Effector CD4-positive, alpha-beta T cell (primary cell): ENCODE measurements at places on chromosomes 4 and X.

- DNase-seq, result no peak
Observed at GRCh38 chr4:52052475-52052780, 1.3 kb downstream of the SPATA18 start.

- no peak for DNase-seq
Observed at GRCh38 chr4:12729384-12729783, 754.8 kb downstream of the RAB28 start.

DNA sequence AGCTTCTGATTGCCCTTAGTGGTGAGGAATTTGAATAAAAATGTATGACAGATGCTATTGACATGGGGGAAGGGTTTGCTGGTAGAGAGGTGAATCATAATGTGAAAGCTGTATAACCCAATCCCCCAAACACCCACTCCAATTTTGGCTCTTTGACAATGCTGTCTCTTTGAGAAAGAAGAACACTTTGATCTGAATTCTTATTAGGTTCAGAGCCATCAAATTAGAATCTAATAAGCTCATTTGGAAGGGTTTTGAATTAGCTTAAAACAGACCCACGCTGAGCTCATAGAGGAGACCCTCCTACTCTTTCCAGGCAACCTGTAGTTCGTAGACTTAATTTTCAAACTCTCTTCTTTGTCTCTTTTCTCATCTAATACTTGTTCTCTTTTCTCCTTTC is 416.6 kb upstream of the ARX start:
- no peak for DNase-seq

GRCh38 chr4:146308951-146309350 is 94.6 kb downstream of the REELD1 start:
- no peak for DNase-seq

GRCh38 chr4:7734651-7735260 is 204.9 kb downstream of the AFAP1 start:
- no peak for DNase-seq

DNA sequence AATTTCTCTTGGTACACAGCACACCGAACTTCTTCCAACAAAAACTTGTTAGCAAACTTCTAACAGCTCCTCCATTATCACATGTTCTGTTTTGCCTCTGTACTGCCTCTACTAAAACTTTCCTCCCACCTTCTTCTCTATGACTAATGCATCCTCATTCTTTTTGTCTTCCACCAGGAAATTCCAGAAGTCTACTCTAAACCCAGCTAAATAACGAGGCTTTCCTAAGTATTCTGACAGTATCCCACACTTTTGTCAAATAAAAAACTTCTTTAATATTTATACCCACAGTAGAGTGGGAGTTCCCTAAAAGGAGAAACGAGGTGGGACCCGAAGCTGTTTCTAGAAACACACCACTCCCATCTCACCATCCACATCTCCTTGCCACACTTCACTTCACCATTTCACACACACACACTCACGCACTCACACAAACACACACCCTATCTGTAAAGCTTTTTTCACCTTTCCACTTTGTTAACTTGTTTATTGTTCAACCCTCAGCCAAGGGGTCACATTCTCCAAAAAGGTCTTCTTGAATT is 280.3 kb downstream of the ARAP2 start:
- DNase-seq, result no peak

DNA sequence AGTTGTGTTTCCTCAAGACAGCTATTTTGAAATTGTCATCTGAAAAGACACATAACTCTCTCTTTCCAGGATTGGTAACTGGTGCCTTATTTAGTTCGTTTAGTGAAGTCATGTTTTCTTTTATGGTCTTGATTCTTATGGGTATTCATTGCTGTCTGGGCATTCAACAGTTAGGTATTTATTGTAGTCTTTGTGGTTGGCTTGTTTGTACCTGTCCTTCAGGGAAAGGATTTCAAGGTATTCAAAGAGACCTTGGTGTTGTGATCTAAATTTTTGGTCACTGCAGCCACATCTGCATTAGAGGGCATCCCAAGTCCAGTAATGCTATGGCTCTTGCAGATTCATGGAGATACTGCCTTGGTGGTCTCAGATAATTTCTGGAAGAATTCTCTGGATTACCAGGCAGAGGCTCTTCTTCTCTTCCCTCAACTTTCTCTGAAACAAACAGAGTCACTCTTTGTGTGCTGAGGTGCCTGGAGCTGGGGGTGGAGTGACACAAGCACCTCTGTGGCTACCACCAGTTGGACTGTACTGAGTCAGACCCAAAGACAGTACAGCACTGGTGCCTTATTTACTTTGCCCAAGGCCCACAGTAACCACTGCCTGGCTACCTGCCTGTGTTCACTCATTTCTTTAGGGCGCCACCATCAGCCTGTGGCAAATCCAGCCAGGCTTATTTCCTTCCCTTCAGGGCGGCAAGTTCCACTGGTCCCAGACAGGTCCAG is 620.4 kb downstream of the KCNIP4 start:
- no peak for DNase-seq

- no peak for DNase-seq
Observed at GRCh38 chr4:167234316-167234881, at the start of gene SPOCK3. SPOCK3 (minus strand) TSS chr4:167234494.

DNA sequence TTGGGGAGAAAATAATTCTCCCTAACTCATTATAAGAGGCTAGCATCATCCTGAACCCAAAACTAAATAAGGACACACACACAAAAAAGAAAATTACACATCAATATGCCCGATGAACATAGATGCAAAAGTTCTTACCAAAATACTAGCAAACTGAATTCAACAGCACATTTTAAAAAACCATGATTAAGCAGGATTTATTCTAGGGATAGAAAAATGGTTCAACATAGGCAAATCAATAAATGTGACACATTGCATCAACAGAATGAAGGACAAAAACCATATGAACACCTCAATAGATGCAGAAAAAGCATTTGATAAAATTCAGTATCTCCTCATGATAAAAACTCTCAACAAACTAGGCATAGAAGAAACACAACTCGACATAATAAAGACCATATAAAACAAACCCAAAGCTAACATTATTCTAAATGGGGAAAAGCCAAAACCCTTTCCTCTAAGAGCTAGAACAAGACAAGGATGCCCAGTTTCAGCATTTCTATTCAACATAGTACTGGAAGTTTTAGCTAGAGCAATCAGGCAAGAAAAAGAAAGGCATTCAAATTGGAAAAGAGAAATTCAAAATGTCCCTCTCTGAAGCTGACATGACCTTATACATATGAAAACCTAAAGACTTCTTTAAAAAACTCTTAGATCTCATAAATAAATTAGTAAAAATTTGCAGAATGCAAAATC is 200.9 kb downstream of the NKX6-1 start:
- no peak for DNase-seq

DNA sequence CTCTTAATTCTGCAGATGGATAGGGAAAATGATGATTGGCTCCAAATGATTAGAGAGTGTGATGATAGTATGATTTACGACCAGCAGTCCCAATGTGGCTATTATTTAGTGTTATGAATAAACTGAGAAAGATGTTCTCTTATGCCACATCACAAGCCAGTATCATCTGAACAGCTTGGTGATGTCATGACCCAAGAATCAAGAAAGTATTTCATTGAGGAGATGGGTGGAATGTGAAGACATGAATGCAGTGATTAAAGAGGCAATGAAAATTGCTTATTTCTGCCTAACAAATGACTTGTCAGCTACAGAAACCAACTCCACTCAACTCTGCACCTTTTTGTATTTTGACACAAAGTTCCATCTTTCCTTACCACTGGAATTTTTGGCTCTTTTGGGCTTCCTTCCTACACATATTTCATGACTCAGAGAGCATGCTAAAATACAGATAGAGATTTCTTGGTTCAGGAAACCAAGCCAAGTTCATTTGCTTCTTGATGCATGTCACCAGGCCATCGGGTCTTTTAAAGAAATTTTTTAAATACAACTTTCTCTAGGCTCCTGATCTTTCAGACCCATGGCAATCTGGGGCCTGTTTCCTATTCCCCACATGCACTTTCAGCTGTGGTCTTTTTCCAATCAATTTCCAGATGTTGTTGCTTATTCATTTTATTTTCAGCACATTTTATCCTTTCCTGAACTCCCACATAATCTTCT is 174.2 kb downstream of the HHIP start:
- no peak for DNase-seq

DNA sequence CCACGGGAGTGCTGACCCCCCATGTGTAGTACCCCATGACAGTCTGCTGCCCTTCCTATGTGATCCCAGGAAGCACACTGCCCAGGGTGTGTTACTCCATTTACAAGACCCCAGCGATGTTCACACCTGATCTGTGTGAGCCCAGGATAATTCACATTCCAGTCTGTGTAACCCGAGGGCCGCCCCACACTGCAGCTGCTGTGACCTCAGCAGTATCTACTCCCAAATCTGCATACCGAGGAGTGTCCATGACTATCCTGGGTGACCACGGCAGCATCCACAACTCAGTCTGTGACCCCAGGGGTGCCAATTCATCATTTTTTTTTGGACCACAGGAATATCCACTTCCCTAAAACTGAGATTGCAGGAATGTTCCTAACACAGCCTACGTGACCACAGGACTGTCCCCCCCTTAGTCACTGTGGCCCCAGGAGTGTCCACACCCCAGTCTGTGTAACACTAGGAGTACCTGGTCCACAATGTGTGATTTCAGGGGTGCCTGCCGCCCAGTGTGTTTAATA is 7.8 kb upstream of the GLOD5 start:
- no peak for DNase-seq

DNA sequence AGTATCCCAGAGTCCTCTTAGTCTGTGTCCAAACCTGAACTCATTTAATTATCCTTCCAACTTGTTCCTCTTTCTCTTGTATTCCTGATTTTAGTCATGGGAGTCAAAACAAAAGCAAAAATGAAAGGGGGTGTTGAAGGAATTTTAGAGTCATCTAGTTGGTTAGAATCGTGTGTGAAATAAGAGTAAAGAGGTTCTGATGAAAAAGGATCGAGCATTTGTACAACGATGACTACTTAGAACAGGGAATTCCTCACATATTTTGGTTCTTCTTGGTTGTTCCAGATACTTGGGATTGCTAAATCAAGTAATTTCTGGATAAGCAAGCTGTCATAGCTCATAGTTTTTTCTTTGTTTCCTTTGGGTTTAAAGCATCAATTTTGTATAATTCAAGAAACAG is 194.4 kb downstream of the BCOR start:
- DNase-seq, result no peak

DNA sequence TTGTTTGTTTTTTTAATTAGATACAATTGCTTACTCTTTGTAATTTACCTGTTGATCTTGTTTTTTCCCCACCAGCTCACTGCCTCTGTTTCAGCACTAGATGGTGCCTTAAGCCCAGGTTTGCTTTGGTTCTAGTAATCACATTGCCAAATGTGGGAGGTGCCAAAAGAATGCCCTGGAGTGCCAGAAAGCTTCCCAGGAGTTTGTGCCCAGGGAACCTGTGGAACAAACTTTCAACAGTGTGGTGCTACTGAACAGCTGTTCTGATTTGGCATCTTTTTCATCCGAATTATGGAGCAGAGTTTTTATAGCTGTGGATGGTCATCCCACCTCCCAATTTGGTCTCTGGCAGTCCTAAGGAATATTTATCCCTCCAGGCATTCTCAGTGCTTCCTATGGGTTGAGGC is 1000.7 kb downstream of the STIM2 start:
- no peak for DNase-seq

- DNase-seq, result no peak
Observed at GRCh38 chrX:39895218-39896110, 202.3 kb downstream of the BCOR start.

DNA sequence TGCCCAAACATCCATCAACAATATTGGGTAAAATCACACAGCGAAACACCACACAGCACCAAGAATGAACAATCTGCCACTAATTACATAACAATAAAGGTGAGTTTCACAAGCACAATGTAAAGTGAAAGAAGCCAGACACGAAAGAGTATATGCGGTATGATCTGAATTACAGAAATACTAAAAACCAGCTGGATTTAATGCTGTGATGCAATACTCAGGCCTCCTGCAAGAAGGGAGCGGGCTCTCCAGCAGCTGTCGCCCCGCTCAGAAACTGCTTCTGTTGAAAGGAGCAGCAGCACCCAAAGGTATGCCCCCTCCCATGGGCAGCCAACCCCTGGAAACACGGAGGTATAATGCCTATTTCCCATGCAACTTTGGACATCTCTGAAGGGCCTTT is 77.0 kb downstream of the PAPSS1 start:
- DNase-seq, result no peak

GRCh38 chr4:166123546-166123945 is 250.5 kb downstream of the TLL1 start:
- no peak for DNase-seq

- no peak for DNase-seq
Observed at GRCh38 chr4:132097041-132097440, 1052.1 kb upstream of the PCDH10 start.

GRCh38 chrX:134688031-134688823 is 30.0 kb upstream of the PLAC1 start:
- DNase-seq, result no peak

DNA sequence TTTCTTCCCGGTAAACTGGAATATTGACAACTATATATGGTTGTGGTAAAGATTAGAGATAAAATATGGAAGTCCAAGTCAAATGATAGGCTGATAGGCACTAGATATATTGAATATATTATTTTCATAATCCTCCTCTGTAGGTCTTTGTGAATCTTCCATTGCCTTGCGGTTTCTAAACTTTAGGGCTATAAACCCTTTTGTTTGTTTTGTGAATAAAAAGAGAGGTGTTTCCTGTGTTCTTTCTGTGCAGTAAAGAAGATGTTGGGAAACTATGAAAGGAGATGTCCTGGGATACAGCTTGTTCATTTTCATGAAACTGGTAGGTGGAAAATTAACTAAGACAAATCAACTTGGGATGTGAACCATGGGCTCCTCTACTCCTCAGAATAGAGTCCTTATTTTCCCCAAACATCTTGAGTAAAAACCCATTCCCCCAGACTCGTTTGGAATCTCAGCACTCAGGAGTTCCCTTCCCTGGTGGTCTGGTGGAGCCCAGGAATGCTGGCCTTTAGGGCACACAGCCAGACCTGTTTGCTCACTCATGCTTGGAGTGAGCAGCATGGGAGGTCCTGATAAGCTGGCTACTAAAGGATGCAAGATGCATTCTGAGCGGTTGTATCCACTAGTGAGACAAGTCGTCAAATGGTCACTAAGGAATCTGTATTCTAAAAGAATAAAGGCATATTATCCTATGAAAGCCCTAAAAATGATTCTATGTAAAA is 22.2 kb downstream of the PRDM8 start:
- DNase-seq, result no peak

DNA sequence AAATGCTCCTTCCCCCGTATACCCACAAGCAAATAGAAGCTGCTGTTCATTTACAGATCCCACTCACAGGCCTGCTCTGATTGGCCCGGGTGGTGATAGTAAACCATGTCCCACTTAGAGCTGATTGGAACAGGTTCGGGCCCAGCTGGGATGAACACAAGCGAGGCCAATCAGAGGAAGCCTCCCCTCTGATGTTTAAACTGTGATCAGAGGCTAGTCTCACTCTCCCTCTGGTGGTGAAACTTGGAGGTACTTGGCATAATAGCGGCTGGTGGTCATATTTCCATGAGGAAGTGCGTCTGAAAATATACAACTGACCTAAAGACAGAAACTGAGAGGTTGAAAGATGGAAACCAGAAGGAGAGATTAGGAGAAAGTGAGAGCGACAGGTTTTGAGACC is 51.5 kb upstream of the TRPC3 start:
- no peak for DNase-seq

- DNase-seq, result no peak
Observed at GRCh38 chr4:86218746-86219473, 140.9 kb downstream of the MAPK10 start.
